ENCODE measurements at places on chromosomes 12 and 14.

GRCh38 chr12:10142976-10143589 lies 13.1 kb upstream of the CLEC7A start:
- no peak for DNase-seq

DNA sequence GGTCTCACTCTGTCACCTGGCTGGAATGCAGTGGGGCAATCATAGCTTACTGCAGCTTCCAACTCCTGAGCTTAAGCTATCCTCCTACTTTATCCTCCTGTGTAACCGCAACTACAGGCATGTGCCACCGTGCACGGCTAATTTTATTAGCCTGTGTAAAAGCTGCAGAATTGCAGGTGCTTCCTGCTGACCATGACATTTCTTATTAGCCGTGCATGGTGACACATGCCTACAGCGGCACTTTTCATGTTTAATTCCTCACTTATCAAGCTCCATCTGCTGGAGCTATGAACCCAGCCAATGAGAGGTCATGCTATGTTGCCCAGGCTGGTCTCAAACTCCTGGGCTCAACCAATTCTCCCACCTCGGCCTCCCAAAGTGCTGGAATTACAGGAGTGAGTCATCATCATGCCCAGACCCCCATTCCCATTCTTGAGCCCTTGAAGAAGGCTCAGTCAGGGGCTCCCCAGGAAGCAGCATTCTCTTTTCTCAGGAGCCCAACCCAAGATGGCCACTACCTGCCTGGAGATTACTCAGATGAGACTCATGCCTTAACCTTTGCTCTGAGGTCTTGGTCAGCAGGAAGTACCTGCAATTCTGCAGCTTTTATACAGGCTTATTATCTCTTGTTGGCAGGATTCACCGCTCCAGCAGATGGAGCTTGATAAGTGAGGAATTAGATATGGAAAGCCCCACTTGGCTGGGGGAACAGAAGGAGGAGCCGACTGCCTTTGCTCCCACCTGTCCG lies 503.2 kb downstream of the MED13L start:
- no peak for DNase-seq

DNA sequence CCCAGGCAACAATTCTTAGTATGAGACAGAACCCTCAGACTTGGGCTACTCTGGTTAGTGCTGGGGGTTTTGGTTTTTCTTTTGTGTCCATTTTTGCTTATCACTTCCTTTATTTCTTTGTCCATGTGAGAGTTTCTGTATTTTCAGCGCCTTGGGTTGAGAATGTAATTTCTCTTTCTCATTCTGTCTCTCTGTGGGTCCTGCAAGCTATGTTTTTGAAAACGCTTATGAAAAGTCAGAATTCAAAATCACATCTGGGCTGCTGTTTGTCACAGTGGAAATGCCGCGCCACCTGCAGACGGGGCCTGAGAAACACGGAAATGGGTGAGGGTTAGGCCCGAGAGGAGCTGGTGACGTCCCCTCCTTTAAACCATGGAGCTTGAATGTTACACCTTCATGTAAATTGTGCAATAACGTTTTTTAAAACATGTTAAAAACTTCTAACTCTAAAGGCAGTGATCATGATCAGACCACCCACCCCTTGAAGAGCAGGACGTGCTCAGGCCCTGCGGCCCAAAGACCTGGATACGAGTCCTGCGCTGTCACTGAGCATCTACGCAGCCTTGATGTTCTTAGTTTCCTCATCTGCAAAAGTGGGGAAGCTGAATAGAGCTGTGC lies 26.1 kb downstream of the JDP2 start:
- no peak for DNase-seq

DNA sequence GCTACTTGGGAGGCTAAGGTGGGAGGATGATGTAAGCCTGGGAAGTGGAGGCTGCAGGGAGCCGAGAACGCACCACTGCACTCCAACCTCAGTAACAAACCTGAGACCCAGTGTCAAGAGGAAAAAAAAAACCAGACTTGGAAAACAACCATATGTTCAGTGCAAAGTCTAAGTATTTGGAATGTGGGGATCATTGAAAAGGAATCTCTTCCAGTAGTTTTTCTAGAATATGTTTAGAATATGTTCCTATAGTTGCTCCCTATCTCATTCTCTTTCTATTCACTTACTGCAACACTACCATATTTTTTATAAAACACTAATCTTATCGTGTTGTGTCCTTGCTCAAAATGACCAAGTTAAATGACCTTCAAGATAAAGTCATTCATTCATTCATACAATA lies 423.5 kb upstream of the SOX5 start:
- no peak for DNase-seq

GRCh38 chr14:43535231-43535838 lies 971.7 kb downstream of the FSCB start:
- no peak for DNase-seq

GRCh38 chr12:41186026-41186425 lies 2.1 kb upstream of the PDZRN4 start:
- no peak for DNase-seq

DNA sequence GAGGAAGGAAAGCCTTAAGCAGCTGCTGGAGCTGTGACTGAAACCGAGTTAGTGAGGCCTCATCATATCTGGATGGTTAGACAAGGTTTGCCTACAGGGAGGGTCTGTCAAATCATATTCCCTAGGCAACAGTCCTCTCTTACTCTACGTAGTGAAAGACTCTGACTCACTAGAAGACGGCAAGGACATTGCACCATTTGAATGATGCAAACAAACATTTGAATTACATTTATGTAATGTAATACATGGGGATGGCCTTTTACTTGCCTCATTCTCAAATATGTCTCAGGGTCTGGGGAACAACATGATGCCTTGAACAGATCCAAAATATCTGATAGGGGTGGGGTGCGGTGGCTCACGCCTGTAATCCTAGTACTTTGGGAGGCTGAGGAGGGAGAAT lies 29.8 kb upstream of the STRAP start:
- DNase-seq, result no peak

GRCh38 chr12:6183689-6184428 lies 16.3 kb upstream of the CD9 start:
- DNase-seq, result no peak

- no peak for DNase-seq
Observed at GRCh38 chr14:93262446-93262845, 55.4 kb downstream of the UBR7 start.

- DNase-seq, result no peak
Observed at GRCh38 chr14:53218161-53218560, 65.0 kb upstream of the DDHD1 start.

DNA sequence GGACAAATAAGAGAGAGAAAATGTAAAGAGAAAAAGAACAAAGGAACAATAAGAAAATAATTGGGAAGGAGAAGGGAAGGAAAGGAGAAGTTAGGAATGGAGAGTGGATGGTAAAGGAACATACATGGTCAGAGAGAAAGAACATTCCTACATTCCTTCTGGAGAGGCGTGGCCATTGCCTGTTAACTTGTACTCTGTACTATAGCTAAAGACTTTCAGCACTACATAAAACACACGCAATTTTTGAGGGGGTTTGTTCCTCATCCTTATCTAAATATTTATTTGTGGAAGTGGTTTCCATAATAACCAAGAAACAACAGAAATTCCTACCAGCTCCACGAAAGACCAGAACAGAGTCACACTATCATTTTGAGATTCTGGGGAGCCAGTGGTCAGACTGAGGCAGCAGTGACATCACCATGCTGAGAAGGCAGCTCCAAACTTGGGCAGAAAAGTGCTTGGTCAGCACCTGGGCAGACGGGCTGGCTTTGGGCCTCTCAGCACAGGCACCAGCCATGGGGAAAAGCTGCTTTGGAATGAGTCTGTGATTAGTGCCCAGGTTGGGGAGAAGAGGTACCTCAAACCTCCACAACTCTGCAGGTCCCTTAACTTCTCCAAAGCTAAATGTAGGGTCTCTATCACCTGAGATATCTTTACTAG lies 125.9 kb upstream of the NTF3 start:
- DNase-seq, result no peak

DNA sequence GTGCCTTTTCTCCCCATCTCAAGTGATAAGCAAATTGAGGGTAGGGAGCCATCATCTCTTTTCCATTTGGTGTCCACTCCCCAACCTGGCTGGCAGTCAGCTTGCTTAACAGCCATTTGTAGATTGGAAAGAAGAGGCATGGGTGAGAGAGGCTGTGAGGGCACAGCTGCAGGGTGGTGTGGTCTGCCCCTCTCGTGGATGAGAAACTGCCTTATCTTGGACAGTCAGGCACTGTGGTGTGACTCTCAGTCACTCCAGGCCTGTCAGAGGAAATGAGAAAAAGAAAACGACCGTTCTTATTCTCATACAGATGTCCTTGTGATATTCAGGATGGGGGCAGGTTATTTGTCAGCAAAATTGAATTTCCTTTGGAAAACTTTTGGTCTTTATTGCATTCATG lies 65.1 kb upstream of the SRSF5 start:
- no peak for DNase-seq

GRCh38 chr14:32102152-32102787 lies 25.2 kb downstream of the ARHGAP5 start:
- no peak for DNase-seq

DNA sequence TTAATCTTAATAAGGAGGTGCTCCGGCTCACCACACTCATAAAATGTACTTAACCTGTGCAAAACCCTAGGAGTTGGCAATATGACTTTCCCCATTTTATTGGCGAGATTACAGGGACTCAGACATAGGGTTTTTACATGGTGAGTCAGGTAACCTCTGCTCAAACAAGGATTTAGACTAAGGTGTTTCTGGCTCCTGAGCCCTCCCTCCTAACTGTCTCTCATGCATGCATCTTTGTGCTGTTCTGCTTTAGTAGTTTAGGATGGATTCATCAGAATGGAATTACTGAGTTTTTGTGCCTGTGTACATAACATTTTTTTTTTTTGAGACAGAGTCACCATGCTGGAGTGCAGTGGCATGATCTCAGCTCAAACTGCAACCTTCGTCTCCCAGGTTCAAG lies 993.3 kb upstream of the TMEM132C start:
- no peak for DNase-seq

- DNase-seq, result no peak
Observed at GRCh38 chr14:81153187-81153586, 67.6 kb downstream of the GTF2A1 start.

DNA sequence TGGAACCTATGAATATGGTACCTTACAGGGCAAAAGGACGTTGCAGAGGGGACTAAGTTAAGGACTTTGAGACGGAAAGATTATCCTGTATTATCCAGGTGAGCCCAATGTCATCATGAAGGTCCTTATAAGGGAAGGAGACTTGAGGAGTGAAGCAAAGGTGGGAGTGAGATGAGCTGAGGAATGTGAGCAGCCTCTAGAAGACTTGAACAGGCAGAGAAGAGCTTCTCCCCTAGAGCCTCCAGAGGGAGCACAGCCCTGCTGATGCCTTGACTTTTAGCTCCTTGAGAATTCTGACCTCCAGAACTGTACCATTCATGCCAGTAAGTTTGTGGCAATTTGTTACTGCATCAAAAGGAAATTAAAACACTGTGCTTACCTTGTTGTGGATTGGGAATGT lies 41.8 kb upstream of the DCD start:
- no peak for DNase-seq
